ENCODE measurements at places on chromosomes 3 and 15.

- DNase-seq = peak; percentile 57
Observed at GRCh38 chr15:62075595-62076277, 9.0 kb downstream of the C2CD4A start.

- DNase-seq = no peak
Observed at GRCh38 chr3:138809500-138810256, 25.1 kb downstream of the PIK3CB start.

DNA sequence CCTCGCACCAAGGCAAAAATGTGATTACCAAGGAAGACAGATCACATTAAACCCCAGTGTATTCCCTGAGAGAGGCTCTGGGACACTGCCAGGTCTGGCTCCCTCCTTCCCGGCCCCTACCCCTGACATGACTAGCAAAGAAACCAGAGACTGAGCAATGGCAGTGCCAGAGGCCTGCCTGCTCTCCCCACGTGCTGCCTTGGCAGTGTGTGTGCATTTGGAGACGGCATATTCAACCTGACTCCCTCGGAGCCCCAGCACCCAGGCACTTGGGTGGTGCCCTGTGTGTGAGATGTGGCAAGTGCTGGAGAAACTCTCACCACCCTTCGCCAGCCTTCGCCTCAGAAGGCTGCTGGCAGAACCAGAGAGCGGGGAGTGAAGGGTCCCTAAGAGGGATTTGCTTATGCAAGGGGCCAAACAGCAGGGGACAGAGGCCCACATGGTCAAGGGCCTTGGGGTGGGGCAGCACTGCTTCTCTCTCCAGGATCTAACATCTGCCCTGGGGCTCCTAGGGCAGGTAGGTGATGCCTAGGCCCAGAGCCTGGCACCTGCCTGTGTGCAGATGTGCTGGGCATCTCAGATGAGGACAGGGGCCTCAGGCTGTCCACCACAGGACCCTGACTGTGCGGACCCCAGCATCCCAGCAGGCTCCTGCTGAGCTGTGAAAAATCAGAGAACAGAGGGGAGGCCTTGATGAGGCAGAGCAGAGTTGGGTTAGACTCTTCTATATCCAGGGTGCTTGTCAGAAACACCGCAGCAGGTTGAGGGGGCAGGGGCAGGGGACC, 23.6 kb upstream of the PLXNA1 start:
- no peak for DNase-seq

GRCh38 chr3:25870452-25870851, 80.6 kb downstream of the OXSM start:
- no peak for DNase-seq

DNA sequence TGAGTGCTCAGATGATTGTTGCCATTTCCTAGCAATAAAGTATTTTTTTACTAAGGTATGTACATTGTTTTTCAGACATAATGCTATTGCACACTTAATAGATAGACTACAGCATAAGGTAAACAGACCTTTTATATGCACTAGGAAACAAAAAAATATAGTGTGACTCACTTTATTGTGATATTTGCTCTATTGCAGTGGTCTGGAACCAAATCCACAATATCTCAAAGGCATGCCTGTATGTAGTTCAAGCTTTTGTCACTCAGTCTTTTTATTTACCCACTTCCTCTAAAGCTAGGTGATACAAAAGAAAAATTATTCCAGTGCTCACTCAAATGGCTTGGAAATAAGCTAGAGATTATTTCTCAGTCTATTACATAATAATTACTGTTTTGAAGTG, 209.9 kb upstream of the VEPH1 start:
- DNase-seq = no peak

DNA sequence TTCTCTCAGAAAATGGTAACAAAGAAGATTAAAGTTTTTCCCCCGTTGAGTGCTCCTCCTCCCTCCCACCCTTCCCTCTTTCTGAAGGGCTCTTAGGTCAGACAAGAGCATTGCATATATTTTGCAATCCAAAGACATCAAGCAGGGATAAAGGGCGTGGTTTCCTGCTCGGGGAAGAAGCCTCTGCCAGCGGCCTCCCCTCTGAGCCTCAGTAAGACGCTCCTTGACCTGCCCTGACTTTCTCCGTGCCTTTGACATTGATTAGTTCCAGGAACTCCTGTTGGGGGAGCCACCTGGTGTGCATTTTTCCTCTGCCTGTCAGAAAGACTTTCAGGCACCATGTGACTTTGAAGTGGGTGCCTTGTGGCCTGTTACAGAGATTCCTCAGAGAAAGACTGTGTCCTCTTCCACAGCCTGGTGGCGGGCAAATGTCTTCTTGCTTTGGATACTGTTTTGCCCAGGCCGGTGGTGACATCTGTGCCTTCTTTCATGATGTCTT, 87.2 kb upstream of the TBL1XR1 start:
- peak; percentile 40 for DNase-seq

DNA sequence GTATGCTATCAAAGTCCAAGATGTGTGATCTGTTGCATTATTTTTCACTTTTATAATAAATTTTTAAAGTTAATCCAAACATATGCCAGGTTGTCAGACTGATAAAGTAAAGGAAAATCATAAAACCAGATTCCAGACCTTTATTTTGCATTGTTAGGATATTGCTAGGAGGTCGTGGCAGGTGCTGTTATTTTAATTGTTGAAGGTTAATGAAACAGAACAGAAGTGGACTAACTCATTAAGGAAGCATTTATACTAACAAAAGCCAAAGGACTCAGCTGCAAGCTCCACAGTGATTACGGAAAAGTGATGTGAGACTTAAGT, 63.1 kb downstream of the DCLK3 start:
- DNase-seq = no peak

All from NCI-H1092 treated with DMSO at 0.1 percent for 48 hours (cell line).